Cardiac fibroblast (primary cell): ENCODE measurements at places on chromosomes 13 and 19.

- DNase-seq, result no peak
Measured at GRCh38 chr13:19591864-19592263, 30.5 kb upstream of the TPTE2 start.

- DNase-seq, result no peak
Measured at GRCh38 chr13:31631746-31632145, 107.6 kb upstream of the RXFP2 start.

GRCh38 chr13:112250788-112251445 is 125.2 kb upstream of the SPACA7 start:
- no peak for DNase-seq

DNA sequence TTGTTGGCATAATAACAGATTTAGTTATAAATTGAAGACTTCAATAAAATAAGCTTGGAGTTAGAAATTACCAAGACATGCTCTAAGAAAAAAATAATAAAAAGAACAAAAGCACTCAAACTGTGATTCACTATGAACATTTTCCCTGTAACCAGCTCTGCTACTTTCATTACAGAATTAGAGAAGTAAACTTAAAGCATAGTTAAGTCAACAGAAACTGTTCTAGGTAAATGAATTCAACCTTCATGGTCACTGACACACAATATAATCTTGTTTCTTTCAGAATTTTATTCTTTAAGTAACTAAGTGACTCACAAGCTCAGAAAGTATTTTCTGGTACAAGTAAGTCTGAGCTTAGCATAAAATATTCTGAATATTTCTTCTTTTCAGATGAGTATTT is 136.3 kb downstream of the KLF5 start:
- no peak for DNase-seq

DNA sequence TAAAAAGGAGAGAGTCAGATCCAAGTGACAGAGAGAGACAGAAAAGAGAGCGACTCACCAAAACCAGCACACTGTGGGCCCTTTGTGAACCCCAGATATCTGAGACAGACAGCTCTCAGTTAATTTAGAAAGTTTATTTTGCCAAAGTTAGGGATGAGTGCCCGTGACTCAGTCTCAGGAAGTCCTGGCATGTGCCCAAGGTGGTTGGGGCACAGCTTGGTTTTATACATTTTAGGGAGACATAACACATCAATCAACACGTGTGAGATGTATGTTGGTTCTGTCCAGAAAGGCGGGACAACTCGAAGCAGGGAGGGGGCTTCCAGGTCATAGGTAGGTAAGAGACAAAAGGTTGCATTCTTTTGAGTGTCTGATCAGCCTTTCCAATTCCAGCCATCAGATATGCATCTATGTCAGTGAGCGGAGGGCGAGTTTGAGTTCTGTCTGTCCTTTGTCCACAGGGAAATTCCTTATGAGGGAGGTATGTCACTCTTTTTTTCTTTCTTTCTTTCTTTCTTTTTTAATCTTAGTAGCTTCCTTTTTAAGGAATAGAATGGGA is 37.2 kb upstream of the ATP11A start:
- DNase-seq, result no peak

- DNase-seq, result no peak
Measured at GRCh38 chr13:19020988-19021387, 160.6 kb downstream of the TUBA3C start.

DNA sequence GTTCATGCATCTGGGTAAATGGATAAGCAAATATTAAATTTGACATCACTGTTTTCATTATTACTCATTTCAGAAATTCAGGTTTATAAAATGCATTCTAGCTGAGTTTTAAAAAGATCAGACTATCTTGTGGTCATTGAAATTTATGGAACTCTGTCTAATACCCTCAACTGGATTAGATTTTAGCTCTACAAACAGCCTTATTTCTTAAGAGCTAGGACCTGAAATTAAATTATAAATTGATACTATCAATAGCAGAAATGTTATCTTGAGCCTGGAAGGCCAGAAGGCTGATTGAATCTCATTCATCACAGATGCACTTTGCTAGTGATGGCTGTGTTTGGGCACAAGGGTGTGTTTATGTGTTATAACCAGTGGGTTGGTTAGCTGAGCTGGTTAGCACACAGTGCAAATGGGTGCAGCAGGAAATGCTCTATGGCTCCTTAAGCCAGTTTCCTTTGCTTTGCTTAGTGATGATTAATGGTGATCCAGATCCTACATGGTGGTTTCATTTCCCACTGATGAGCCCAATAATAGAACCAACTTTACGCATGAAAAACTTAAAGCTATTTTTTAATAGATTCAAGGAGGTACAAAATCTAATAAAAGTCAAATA is 310.8 kb upstream of the KLF12 start:
- peak; percentile 49 for DNase-seq

DNA sequence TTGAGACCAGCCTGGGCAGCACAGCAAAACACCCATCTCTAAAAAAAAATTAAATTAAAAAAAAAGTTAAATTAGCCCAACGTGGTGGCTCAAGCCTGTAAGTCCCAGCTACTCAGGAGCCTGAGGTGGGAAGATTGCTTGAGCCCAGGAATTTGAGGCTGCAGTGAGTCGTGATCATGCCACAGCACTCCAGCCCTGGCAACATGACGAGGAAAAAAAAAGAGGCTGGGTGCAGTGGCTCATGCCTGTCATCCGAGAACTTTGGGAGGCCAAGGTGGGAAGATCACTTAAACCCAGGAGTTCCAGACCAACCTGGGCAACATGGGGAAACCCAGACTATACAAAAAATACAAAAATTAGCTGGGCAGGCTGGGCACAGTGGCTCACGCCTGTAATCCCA is 2.2 kb upstream of the TMEM161A start:
- no peak for DNase-seq

DNA sequence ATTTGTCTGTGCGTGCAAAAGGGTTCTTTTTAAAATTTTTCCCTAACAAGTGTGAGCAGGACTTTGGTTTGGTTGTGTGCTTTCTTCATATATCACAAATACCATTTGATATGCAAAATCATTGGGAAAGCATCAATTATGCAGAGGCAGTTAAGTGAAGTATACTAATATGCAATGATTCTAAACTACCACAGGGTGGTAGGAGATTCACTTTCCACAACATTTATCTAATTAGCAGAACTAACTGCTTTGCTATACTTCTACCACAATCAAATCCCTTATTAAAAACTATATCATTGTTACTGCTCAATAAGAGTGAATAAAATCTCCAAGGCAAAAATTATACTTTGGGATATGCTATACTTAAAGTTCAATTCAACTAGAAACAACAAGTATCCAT is 2738.9 kb upstream of the PCDH20 start:
- peak; percentile 55 for DNase-seq

DNA sequence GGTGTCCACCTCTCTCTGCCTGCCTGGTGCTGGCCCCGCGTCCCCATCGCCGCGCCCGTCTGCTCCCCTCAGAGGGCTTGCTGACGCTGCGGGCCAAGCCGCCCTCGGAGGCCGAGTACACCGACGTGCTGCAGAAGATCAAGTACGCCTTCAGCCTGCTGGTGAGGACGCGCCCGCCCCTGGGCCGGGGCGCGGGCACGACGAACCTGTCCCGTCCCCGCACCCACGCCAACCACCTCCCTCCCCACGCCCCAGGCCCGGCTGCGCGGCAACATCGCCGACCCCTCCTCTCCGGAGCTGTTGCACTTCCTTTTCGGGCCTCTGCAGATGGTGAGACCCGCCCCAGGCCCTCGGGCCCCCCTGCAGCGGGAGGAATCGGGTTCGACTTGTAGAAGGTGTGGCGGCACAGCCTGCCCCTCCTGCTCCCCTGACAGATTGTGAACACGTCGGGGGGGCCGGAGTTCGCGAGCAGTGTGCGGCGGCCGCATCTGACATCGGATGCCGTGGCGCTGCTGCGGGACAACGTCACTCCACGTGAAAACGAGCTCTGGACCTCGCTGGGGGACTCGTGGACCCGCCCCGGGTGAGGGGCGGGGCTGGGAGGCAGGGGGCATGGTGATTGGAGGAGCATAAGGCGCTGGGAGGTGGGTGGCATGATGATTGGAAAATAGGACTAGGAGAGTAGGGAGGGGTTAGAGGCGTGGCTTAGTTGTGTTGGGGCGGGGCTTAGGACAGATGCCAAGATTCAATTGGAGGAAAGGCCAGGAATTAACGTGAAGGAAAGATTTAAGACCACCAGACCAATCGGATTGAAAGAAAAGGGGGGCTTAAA is 6.6 kb downstream of the EPS8L1 start:
- DNase-seq, result peak; percentile 61
